ENCODE measurements at places on chromosomes 1 and 21.
A peak's percentile ranks its signal among the peaks of the same experiment; 100 is the strongest.

DNA sequence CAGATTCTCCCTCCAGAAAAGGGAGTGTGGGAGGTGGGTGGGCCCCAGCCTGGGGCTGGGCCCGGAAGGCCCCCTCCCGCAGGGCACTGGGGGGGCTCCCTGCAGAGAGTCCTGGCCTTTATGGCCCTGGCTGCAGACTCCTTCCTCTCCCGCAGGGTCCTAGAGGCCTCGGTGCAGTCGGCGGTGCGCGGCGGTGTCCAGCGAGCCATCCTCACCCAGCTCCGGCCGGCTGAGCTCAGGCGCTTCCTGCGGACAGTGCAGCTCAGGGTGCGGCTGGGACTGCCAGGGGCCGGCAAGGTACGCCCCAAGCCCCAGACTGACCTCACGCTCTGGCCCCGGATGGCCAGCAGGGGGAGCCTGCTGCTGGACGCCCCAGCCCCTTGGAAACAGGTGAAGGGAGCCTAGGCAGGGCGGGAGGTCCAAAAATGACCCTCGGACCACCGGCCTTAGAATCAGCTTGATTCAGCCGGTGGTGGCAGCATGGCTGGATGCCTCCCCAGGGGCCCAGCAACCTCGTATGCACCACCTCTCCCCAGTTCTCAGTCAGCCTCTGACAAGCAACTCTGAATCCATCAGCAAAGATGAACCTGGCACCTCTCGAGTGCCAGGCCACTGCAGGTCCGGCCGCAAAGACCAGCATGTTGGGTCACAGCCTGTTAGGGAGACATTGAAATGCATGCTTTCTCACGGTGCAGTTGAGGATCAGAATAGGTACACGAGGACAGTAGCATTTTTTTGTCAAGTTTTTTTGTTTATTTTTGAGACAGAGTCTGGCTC lies 20.6 kb downstream of the MTHFR start:
- peak; percentile 24 for DNase-seq

- no peak for DNase-seq
Measured at GRCh38 chr1:102879439-102879993, 228.8 kb downstream of the COL11A1 start.

GRCh38 chr1:24203404-24203803 lies 16.3 kb upstream of the IFNLR1 start:
- no peak for DNase-seq

DNA sequence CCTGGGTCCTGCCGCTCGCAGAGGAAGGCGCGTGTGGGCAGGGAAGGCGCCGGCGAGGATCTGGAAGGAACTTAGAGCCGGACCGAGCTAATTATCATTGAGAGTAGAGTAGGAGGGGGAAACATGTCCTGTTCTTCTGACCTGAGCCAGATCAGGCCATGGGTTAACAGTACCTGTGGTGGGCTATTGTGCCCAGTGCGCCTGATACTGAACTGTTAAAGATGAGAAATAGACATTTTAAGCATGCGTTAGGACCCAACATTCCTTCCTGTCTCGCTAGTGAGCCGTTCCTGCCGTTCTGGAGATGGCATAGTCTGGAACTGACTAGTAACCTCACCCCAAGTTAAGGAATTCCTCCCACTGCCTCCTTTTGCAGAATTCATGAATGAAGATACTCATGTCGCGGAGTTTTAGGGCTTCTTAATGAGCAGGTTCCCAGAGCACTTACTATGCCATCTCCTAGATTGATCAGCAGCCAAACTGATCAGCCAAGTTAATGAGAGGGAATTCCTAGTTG lies 870 bp downstream of the STRIP1 start:
- DNase-seq = no peak

- no peak for DNase-seq
Measured at GRCh38 chr1:168613691-168614231, 37.4 kb downstream of the XCL1 start.

DNA sequence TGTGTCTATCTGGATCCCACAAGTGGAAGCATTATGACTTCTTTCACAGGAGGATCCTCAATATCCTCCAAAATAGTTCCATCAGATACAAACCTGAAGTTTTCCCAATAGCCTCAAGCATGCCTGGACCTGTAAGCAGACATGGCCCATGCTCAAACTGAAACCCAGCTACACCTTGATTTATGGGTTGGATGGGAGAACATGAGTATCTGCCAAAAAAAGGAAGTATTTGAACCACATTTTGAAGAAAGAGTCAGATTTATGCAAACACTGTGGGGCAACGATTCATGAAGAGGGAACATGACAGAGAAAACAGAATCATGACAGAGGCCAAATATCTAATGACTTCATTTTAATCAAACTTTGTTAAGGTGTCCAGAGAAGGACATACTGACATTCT lies 351.0 kb upstream of the NFIA start:
- no peak for DNase-seq

DNA sequence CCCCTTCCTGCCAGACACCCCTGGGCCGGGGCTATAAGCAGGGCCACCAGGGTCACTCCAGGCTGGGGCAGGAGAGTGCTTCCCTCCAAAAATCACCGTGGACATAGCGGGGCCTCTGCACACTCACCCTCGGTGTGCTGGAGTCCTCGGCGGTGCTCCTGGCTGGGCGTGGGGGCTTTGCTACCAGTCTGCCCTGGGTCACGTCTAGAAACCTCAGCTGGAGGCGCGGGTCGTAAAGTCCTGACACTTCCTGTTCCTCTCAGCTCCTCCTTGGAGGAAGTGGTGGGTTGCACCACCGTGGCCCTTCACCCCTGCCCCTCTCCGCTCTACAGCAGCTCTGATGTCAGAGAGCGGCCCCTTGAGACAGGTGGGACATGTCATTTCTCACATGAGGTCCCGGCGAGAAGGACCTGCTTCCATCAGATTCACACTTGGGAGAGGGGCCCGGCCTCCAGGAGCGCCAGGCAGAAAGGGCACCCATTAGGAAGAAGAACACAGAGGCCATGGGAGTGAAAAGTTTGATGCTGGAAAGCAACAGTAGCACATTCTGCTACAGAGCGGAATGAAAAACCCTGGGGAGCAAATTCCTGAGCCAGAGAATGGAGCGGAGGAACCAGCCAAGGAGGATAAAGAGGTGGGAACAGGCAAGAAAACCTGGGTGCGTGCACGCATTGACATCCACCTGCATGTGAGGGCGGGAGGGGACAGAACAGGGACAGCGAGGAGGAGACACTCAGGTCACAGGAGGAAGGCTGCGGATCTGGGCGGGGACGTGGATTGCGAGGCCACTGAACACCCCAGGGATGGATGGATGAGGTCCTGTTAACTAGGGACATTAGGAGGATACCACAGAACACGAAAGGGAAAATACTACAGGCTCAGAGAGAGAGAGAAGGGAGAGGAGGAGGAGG lies at the start of gene ITGB2:
ITGB2 (minus strand) TSS at position 206 of the 911 bp plus-strand sequence. CDS start 10,117 bp downstream, outside the sequence.
- DNase-seq = no peak

DNA sequence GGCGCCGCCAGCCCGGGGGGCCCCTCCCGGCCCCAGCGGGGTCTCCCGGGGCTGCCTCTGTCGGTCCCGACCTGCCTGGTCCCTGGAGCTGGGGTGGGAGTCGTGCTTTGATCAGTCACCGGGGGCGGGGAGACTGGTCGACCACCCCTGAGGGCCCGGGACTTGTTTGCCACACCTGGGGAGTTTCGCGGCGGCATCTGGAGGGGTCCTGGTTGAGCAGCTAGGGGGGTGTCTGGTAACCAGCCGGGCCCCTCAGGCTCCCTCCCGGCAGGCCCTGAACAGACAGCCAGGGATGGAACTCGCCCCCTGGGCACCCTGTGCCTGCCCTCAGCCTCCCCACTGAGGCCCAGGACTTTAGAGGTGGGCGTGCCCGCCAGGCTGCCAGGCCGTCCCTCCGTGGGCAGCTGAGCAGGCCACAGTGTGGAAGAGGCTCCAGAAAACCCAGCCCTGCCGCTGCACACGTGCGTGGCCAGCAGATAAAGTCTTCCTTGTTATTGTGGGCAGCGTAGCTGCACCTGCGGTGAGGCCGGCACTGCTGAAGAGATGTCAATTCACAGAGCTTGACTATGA lies 13.3 kb upstream of the SAMD11 start:
- DNase-seq = no peak

- DNase-seq = no peak
Measured at GRCh38 chr21:33370305-33370704, 32.9 kb upstream of the IFNGR2 start.

DNA sequence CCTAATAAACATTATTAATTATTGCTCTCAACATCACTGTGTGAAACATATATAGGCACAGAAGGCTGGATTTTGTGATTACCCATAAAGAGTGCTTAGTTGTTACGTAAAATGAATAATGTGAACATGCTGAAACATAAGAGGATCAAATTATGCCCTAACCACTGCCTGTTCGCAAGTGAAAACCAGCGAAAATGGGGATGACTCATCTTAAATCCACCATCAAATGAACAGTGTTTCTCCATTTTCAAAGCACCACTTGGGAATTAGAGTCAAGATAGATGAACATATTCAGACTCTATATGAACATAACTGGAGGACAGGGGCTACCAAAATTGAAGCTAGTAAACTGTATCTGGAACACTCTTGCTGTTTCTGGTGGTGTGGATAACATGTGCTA lies 386.2 kb downstream of the HHIPL2 start:
- DNase-seq = no peak

DNA sequence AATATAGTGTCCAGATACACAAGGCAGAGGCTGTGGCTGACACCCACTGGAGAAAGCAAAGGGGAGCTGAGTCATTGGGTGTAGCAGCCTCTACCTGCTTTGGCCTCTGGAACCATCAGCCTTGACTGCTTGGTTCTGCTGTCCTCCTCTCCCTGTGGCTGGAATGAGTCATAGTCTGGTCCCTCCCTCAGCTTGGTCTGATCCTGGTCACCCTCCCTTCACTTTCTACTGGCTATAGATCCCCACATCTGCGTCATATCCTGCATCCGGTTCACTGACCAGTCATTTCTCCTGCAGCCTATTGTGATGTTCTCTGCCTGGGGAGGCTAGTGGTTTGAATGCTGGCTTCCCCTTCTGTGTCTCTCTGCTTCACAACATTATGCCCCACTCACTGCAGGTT lies 372.8 kb upstream of the DAB1 start:
- DNase-seq = no peak

DNA sequence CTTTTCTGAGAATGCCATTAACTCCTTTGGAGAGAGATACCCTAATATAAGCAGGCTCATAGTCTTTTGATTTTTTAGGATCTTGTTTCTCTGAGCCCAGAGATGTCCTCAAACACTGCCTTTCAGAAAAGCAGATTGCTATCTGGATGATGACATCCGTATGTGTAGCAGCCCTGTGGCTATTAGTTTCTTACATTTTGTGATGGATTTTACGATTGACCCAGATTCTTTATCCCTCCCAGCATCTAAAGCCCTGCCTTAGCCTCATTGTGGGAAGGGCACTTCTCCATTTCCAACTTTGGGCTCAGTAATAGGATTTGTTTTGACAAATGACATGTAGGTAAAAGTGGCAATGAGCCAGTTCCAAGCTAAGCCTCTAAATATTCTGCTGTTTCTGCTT lies 300.3 kb downstream of the TTLL7 start:
- no peak for DNase-seq

DNA sequence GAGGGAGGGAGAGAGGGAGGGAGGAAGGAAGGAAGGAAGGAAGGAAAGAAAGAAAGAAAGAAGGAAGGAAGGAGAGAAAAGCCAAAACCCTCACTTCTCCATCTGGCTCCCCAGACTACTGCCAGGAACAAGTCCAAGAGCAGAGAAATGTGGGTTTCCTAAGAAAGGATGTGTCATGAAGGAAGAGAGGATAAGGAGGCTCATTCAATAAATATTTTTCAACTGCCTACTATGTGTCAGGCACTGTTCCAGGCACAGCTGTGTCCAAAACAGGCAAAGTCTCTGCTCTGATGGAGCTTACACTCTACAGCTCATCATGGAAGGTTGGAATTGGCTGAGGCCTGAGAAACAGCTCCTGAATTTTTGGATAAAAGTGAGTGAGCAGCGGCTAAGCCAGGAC lies 42.6 kb upstream of the ATP2B4 start:
- DNase-seq = no peak

GRCh38 chr1:110475362-110476027 lies 24.5 kb downstream of the PROK1 start:
- no peak for DNase-seq

GRCh38 chr1:33719771-33720670 lies 143.9 kb upstream of the HMGB4 start:
- DNase-seq = no peak

DNA sequence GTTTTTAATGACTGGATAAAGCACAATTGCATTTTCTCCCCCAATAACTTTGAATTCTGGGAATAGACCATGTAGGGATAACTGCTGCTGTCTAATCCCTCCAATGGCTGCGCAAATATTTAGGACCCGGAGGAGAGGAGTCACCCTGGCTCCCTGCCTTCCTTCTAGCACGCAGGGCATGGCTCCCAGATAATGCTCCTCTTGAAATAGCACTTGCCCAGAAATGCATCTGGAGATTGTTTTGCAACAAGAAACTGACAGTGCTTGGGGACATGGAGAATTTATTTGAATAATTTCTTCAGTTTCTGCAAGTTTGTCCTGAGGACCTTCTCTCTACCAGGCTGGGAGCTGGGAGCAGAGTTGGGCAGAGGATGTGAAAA lies 83.5 kb downstream of the MAN1C1 start:
- no peak for DNase-seq

GRCh38 chr1:54585181-54586066 lies 37.4 kb downstream of the ACOT11 start:
- DNase-seq = no peak

DNA sequence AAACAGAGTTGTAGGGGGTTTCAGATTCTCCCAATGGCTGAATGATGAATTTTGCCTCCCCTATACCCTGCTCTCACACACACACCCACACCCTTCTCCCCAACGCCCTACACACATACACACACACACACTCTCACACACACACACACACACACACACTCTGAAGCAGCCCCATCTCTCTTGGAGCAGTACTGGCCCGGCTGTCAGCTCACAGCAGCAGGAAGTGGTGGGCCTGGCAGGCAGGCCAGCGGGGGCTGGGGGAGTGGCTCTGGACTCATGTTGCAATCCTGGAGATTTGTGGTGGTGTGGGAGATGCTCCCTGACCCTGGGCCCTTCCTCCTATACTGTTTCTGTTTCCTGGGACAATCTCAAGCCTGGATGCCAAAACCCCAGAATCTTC lies 2.2 kb downstream of the IKBKE start:
- DNase-seq = no peak

- no peak for DNase-seq
Measured at GRCh38 chr1:74463333-74463988, 49.0 kb downstream of the LRRC53 start.

Data from activated CD4-positive, alpha-beta T cell treated with anti-CD3 and anti-CD28 coated beads for 4 hours (primary cell).